ENCODE measurements at places on chromosomes 2 and 18. TPM values are rescaled to one million over a fixed set of nuclear protein-coding genes. Genes with fewer than 3 reads are reported as not detected.

- no peak for DNase-seq
Measured at GRCh38 chr18:55384551-55385275, 203.3 kb downstream of the TCF4 start.

DNA sequence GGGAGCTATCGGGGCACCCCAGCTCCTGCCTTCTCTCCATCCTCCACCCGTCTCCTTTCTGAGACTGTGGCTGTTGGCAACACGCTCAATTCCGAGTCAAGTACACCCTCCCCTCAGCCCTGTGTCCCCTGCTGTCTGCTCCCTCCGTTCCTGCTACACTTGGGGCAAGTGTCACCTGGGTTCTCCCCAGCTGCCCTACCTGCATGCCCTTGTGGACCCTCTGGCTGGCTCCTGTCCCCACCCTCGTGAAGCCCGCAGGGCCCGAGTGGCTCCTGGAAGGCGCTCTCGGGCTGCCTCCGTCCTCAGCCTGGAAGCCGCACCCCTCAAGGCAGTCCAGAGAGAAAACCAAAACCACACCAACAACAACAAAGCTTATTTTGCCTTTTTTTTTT is 33.9 kb downstream of the PDIA6 start:
- no peak for DNase-seq

DNA sequence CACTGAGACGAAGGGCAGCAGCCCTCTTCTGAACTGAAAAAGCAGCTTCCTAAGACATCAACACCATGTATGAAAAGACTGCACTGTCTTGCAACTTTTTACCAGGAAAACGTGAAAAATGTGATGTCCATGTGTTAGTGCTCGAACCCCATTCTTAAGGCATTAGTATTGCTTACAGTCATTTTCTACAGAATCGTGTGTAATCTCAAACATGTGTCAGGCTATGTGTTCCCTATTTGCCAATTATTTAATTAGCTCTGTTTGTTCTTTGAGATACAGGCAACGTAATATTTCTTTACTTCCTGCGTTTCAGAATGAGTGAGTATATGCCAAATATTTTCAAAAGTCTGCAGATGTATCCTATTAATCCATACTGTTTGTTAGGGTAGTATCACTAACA is 307.7 kb upstream of the CCDC68 start:
- no peak for DNase-seq

- no peak for DNase-seq
Measured at GRCh38 chr2:177906041-177906718, 166.4 kb downstream of the PDE11A start.

BMP10 gene
- not detected for total RNA-seq

- no peak for DNase-seq
Measured at GRCh38 chr2:3771576-3771975, 68.2 kb downstream of the DCDC2C start.

GRCh38 chr2:100606726-100607343 is 44.0 kb downstream of the PDCL3 start:
- DNase-seq = no peak

- DNase-seq = no peak
Measured at GRCh38 chr2:28587526-28588291, 91.8 kb downstream of the PLB1 start.

DNA sequence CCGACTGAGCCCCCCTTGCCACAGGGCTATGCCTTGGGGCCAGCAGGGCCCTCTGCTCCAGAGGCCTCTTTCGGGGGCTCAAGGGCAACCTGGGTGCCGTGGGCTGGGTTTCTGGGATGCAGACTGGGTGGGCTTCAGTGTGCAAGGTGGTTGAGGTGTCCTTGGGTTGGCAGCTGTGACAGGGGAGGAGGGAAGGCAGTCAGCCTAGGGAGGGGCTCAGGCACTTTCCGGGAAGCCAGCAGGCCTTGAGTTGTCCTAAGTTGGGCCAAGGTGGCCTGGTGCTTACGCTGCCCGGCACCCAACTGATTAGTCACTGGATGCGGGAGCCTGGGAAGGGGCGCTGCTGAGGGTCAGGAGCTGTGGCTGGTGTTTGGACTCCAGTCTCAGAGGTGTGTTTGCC is 199.5 kb downstream of the TWIST2 start:
- DNase-seq = no peak

CDKL4 gene
- total RNA-seq = 0.38 TPM

GRCh38 chr18:79515331-79515730 is 119.6 kb downstream of the NFATC1 start:
- DNase-seq = no peak

- no peak for DNase-seq
Measured at GRCh38 chr18:79530821-79531220, 135.1 kb downstream of the NFATC1 start.

DNA sequence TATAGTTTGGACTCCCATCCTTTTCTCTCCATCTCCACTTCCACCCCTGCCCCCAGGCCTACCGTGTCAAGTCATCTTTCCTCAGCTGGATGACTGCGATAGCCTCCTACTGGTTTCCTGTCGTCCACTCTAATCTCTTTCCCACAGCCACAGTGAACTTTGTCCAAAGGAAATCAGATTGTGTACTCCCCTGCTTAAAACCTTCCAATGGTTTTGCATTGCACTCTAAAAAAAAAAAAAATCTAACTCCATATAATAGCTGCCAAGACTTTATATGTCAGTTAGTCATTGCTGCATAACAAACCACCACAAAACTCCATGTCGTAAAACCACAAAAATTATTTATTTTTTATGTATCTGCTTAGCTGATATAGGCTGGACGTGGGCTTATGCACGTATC is 160.2 kb upstream of the CCDC68 start:
- no peak for DNase-seq

GRCh38 chr18:32549248-32550110 is 78.8 kb upstream of the GAREM1 start:
- DNase-seq = no peak

DNA sequence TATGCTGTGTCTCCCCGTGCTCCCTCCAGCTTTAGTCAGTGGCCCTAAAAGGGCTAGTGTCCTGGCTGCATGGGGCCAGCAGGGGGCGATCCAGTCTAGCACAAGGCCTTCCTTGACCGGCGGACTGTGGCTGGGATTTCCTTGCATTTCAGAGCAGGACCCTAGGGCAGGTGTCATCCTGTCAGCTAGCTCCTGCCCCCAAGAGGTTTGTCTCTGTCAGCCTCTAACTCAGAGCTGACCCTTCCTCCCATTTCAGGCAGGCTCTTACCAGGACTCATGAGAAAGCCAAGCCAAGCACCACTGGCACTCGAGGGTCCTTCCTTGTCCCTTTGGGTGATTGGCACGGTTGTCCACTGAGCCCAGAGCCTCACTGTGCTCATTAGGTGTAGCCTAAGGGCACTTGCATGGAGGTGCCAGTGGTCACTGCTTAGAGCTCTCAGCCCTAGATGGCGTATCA is 140.3 kb downstream of the RPIA start:
- no peak for DNase-seq

DNA sequence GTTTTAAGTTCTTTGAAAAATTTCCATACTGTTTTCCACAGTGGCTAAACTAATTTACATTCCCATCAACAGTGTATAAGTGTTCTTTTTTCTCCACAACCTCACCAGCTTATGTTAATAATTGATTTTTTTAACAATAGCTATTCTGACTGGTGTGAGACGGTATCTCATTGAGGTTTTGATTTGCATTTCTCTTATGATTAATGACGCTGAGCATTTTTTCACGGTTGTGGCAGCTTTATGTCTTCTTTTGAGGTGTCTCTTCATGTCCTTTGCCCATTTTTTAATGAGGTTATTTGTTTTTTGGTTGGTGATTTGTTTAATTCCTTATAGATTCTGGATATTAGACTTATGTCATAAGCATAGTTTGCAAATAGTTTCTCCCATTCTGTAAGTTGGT is 997.9 kb downstream of the SUCLG1 start:
- no peak for DNase-seq

DSEL gene
- total RNA-seq = 0.45 TPM

GRCh38 chr2:42133771-42134195 is 35.4 kb upstream of the EML4 start:
- no peak for DNase-seq

DNA sequence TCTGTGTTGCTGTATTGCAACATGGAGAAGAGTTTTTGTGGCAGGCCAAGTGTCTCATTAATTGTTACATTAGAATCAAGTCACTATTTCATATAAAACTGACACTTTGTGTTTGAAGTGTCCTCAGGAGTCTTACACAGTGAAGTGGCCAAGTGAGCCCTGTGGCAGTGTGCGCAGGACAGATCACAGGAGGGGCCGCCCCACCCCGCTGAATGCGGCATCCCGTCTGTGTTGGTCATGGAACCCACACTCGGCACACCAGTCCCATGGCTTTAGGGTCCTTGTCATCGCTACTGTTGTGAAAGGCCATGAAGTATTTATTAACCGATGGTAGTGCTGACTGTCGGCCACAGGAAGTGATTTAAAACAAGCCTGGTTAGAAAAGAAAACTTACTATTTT is 144.7 kb upstream of the NFATC1 start:
- no peak for DNase-seq

- no peak for DNase-seq
Measured at GRCh38 chr2:133012847-133013734, 343.1 kb upstream of the LYPD1 start.

DNA sequence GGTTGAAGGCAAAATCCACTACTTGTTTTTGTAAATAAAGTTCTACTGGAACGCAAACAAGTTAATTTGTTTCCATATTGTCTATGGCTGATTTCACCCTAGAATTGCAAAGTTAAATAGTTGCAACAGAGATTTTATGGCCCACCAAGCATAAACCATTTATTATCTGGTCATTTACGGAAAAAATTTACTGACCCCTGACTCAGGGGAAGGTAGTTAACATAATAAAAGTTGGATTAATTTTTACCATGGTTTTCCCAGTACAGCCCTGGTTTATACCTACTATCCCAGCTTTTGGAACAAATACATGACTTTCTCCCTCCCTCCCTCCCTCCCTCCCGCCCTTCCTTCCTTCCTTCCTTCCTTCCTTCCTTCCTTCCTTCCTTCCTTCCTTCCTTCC is 588.9 kb upstream of the TMEFF2 start:
- no peak for DNase-seq

CD28 gene
- 0.82 TPM for total RNA-seq

COL4A3 gene
- total RNA-seq = 0.26 TPM

GRCh38 chr2:214750529-214750928 is 59.0 kb downstream of the BARD1 start:
- no peak for DNase-seq

DNA sequence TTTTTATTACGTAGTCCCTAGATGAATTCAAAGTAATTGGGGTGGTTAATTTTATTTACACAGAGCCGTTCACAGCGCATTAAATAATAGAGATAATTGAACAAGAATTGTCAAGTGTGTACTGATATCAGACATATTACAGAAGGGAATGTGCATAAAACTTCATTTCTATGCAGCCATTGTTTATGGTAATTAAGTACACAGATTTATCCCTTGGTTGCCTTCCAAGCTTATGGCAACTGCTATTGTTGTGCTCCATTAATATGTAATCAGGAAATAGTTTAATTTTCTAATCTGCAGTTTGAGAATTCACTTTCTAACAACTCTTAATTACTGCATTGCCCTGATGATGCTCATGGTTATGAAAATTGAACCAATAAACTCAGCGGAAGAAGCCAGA is 47.3 kb upstream of the OTX1 start:
- no peak for DNase-seq

DNA sequence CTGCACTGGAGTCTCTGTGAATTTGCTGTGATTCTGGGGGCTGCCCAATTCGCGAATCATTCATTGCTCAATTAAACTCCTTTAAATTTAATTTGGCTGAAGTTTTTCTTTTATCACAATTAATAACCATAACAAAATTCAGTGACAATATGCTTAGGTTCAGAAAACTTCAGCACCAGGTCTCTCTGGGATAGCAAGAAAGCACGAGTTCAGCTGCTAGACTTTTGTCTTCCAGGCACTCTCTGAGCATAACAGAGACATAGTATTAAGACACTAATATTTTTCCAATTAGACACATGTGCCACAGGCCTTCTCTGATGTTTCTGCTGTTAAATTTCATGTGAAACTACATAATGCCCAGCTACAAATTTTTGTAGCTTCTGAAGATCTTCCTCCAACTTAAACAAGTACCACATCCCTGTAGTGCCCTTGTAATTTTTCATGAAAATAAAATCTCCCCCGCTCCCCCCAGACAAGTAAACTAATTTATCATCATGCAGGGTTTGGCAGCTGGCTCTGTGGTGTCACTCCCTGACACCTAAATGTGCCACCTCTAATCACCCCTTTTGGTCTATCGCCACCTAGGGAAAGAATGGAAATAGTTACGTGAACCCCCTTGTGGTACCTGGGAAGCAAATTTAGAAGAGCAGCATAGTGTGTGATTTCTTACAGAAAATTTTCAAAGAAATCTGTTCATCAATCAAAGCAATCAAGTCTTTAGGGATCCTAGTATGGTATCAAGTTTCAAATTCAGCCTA is 94.1 kb downstream of the CSRNP3 start:
- no peak for DNase-seq

DNA sequence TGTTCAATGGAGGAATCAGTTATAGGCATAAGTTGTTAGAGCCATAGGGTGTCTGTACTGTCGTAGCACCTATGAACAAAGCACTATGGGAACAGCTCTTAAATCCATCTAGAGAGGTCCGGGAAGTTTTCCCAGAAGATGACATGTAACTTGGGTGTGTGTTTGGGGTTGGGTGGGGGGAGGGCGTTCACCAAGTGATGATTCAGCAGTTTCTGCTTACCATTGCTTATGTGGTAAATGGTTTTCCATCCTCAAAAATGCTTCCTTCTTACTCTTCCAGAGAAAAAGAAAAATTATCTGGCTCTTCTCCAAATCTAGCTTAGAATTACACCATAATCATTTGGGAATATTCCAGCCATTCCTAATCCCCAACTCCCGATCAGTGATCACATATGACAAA is 361.1 kb upstream of the ZNF521 start:
- DNase-seq = no peak

GRCh38 chr18:63890950-63891304 is 3.4 kb downstream of the SERPINB2 start:
- DNase-seq = no peak

GRCh38 chr18:27605107-27605834 is 420.2 kb upstream of the CHST9 start:
- DNase-seq = no peak

DNA sequence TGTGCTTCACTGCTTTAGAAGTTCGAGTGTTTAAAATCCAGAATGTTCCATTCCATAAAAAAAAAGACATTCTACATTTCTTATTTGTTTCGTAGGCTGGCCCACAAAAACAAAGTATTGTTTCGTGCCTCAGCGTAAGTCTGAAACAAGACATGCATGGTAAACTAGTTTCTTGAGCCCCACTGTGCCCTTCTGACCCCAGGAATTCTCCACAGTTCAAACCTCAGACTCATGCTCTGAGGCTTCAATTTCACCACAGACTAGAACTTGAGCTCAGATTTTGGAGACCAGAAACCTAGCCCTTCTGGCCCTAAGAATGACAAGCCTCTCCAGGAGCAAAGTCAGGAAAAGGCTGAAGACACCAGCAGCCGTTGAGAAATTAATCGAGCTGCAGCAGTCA is 151.5 kb downstream of the SLC8A1 start:
- DNase-seq = no peak

- no peak for DNase-seq
Measured at GRCh38 chr2:169360984-169361705, 1.2 kb downstream of the LRP2 start.

- no peak for DNase-seq
Measured at GRCh38 chr2:98137196-98137595, 50.2 kb downstream of the VWA3B start.

- no peak for DNase-seq
Measured at GRCh38 chr18:22066083-22066485, 103.3 kb upstream of the GATA6 start.
